ENCODE measurements at places on chromosomes 6 and 20.

GRCh38 chr20:22617160-22617559, 32.8 kb upstream of the FOXA2 start:
- DNase-seq = no peak

GRCh38 chr6:158666628-158667359, 16.9 kb downstream of the SYTL3 start:
- DNase-seq = no peak

GRCh38 chr6:26520237-26520849, 17.8 kb upstream of the HMGN4 start:
- DNase-seq = no peak

DNA sequence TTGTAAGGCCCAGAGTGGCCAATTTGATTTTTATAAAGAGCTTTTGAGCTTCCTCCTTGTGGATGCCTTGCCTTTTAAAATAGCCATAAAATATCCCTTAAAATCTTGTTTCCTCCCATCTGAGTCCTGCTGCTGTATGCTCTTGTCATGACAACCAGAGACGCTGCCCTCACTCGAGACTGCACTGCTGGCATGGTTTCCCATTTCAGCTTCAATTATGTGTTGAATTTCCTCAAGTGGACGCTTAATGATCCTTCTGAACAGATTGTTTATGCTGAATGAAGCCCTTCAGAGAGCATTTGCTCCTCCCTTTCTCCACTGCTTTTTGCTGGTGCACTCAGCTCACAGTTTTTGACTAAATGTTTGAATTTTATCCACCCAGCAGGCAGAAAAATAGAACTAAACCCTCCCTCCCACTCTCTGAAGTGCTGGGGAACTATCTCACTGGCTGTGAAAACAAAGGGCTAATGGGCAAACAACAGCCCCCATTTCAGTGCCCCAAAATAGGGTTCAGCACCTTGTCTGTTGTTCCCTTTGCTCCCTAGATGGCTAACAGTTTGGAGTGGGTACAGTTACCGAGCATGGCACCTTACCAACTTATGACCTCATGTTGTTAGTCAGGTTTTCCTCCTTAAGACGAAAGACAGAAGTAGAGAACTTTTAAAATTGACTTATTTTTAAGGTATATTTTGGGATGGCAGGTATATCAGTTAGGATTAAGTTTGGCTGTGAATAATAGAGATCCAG, 45.5 kb upstream of the RNF8 start:
- no peak for DNase-seq

DNA sequence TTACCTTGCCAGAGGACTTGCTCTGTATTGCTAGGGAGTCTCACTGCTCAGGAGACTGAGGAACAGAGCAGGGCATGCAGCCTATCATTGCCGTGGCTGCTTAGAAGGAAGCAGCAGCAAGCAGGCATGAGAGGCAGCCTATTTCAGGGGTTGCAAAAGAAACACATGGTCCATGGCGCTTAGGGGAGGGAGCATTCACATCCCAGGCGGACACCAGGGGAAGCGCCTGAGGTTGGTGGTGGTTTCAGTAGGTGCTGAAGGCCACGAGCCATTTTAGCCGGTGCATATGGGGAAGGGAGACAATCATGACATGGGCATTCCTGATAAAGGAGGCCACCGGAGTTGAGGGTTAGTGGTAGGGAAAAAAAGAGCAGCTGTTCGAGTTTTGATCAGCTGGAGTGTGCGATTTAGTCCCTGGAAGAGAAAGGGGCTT, 20.9 kb downstream of the FARS2 start:
- DNase-seq = no peak
